ENCODE measurements at places on chromosomes 11 and 22.

GRCh38 chr11:125264100-125265022 lies 99.8 kb downstream of the PKNOX2 start:
- no peak for DNase-seq

- no peak for DNase-seq
These were observed 94.3 kb downstream of the GAB2 start for GRCh38 chr11:78323363-78323762.

DNA sequence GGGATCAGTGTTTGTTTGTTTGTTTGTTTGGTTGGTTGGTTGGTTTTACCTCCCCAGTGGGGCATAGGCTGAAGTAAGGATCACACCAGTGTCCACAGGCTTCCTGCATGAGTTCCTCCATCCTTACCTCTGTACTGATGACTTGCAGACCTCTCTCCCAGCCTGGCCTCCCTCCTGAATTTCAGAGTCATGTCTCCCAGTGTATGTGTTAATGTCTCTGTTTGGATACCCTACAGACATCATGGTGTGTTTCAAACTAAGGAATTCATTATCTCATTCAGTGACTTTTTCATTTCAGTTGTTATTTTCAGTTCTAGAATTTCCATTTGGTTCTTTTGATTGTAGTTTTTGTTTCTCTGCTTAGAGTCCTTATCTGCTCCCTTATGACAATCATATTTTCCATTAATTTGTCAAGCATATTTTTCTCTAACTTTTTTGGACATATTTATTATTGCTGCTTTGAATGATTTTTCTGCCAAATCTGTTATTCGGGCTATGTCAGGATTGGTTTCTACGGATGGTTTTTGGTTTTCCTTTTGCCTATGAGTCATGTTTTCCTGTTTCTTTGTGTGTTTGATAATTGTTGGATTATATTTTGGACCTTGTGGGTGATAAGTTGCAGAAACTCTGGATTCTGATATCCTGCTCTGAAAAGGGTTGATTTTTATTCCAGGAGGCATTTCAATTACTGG lies 23.6 kb downstream of the MYEOV start:
- DNase-seq = peak; percentile 61

GRCh38 chr11:112516261-112516660 lies 255.6 kb upstream of the PLET1 start:
- no peak for DNase-seq

- DNase-seq = peak; percentile 64
These were observed 181.4 kb downstream of the ETS1 start for GRCh38 chr11:128405714-128406662.

- no peak for DNase-seq
These were observed 1.3 kb upstream of the SEC14L3 start for GRCh38 chr22:30472994-30473720.

DNA sequence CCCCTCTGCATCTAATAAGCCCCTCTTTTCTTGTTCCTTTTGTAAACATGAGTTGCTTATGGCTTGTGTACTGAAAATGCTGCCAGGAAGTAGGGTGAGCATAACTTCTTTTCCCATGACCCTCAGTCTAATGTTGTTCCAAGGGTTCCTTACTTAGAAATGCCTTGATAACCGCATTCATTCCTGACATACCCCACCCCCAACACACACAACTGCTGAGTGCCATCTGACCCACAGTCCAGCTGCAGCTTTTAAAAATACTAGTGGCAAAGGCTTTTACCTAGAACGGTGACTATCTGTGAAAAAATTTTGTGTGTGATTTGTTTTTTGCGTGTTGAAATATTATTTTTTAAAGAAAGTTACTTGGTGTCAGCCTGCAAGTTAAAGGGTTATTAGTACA lies 52.6 kb downstream of the ARHGAP42 start:
- peak; percentile 90 for DNase-seq

- peak; percentile 33 for DNase-seq
These were observed 44.4 kb upstream of the CLMP start for GRCh38 chr11:123239191-123240150.

DNA sequence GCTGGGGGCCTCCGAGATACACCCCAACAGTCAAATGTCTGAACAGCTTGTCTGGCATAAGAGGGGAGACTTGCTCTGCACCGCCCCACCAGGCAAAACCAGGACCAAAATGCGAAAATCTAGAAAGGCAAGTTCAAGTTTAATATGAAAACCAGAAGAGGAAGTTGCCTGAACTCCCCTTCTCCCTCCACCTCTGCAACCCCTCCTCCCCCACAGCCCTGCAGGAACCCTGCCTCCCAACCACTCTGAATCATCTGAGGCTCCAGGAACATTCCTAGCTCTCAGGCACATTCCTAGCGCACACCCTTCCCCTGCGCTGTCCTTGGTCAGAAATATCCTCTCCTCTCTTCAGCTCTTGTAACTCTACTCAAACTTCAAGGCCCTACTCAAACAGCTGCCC lies 36.7 kb downstream of the ISX start:
- DNase-seq = no peak

DNA sequence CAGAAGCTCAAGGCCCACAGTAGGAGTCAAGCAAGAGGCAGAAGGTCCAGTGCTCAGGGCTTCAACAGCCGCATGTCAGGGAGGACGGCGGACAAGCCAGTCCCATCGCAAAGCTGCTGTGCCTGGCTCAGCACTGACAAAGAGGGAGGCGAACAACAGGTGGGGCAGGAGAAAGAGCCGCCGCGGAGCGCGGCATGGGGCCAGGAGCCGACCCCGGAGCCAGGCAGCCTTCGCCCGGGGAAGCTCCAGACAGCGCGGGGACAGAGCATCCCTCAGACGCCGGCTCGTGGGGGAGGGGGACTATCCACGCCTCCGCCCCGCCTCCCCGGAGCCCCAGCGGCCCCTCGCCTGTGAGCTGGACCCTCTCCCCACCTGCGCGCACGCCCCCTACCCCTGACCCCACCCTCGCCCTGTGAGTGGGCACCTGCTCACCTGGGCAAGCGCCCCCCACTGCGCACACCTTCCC lies 369 bp downstream of the DHCR7 start:
- peak; percentile 6 for DNase-seq

DNA sequence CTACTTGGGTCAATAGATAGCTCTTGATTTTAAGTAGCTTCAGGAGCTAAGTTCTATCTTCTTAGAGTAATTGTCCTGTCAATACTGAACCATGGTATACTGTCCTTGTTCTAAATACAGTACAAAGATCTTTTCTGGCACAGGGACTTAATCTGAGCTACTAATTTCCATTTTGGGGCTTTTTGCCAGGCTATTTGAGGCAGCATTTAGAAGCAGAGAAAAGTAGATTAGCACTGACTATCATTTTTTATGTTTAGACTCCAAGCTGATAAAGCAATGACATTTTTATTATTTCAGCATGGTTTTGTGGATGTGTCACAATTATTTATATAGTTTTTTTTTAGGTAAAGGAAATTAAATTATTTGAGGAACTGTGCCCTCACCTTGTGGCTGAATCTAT lies 163.2 kb downstream of the FAT3 start:
- DNase-seq = no peak

DNA sequence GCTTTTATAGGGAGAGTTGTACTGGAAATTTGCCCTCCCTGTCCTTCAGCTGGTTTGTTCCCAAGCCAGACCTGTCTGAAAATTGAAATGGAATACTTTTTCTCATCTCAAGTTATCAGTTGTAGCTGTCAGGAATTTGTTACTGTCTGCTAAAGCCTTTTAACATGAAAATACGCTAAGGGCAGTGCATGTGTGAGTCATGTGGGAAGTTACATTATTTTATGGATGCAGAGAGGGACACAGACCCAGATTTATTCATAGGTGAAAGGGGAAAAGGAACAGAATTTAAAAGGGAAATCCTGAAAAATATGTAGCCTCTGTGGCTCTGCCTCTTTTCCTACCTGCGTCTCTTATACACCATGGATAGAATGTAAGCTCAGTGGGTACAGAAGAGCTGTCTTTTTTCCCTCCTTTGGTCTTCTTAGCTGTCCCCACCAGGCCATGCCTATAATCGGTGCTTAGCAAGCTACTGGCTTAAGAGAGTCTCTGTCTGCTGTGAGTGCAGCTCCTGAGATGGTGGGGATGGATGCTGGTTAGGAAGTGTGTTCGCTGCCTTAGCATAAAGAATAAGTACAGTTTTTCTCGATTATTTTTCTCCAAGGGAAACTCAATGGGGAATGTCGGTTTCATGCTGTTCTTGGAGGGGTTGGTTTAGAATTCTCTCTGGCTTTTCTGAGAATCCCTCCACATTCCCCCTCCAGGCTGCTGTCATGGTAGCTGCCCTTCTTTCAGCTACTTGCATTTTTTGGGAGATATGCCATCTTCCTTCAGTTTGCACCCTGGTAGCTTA lies 166.8 kb downstream of the TEAD1 start:
- no peak for DNase-seq

GRCh38 chr11:100866453-100866852 lies 179.4 kb downstream of the ARHGAP42 start:
- no peak for DNase-seq

DNA sequence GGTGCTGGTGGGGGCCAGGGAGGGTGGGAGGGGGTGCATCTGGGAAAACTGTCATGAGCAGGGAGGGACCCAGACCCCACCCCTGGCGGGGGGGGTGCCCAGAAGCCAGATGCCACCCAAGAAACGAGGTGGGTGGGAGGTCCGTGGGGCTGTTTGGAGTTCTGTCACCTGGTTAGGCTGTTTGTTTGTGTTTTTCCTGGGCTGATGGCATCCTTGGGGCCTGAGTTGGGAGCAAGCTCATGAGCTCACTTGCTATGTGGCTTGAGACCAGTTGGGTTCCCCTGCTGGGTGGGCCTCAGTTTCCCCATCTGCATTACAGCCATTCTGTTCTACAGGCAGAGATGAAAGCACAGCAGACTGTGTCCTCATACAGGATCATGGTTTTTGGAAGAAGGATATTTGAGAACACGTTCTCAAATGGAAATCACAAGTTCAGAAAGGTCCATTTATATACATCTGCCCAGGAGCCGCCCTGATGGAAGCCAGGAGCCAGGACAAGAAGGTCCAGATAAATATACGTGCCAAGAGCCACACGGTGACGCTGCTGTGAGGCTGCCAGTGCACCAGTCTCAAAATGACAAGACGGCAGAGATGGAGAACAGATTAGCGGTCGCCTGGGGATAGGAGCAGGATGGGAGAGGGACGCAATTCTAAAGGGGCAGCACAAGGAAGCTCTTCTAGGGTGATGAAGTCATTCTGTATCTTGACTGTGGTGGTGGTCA lies 312.9 kb downstream of the MN1 start:
- no peak for DNase-seq

DNA sequence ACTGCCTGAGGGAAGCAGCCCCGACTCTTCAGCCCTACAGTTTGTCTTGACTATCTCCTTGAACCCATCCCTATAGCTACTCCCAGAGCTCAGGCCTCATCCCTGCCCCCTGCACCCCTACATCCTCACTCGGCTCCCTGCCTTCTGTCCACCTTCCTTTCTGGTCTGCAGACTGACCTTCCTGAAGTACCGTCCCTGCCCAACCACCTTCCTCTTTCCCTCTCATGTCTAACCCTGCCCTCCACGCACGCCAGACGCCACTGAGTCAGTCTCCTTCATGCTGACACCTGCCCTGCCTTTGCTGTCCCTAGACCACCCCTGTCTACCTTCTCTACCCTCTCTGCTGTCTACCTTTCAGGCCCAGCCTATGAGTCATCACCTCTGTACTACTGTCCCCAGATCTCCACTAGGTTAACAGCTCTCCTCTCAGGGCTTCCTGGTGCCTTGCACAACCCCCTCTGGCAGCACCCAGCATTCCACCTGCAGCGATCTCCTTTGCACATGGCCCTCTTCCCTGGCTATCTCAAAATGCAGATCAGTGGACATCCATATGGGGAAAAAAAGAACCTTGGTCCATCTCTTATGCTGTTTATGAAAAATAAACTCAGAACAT lies 8.9 kb downstream of the KCTD21 start:
- no peak for DNase-seq

DNA sequence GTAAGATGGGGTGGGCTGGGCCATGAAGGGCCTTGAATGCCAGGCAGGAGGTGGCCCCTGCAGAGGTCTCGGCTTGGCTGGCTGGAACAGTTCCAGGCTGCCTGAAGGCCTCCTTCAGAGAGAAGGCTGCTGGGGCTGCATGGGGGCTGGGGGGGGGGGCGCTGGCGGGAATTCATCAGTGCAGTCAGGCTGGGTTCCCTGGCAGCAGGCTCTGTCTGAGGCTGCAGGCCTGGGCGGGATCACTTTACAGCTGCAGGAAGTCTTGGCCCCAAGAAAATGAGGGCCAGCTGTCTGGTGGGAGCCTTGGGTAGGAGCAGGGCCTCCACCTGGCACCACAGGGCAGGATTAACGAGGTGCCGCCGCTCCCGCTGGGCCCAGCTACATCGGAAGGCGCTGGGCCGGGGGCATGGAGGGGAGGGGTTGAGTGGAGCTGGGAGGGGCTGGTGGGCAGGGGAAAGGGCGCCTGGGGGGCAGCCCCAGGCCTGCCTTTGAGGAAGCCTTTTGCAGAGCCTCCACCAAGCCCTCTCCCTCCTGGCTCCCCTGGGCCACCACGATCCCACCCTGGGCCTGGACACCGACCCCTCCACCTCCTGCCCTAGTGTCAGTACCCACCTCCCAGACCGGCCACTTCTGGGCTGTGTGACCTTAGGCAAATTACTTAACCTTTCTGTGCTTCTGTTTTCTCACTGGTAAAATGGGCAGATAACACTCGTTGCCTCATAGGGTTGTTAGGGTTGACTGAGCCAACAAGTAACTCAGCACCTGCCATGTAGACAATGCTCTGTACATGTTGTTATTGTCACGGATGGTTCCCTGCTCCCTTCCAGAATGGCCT lies 31.0 kb upstream of the HMOX1 start:
- DNase-seq = peak; percentile 47

DNA sequence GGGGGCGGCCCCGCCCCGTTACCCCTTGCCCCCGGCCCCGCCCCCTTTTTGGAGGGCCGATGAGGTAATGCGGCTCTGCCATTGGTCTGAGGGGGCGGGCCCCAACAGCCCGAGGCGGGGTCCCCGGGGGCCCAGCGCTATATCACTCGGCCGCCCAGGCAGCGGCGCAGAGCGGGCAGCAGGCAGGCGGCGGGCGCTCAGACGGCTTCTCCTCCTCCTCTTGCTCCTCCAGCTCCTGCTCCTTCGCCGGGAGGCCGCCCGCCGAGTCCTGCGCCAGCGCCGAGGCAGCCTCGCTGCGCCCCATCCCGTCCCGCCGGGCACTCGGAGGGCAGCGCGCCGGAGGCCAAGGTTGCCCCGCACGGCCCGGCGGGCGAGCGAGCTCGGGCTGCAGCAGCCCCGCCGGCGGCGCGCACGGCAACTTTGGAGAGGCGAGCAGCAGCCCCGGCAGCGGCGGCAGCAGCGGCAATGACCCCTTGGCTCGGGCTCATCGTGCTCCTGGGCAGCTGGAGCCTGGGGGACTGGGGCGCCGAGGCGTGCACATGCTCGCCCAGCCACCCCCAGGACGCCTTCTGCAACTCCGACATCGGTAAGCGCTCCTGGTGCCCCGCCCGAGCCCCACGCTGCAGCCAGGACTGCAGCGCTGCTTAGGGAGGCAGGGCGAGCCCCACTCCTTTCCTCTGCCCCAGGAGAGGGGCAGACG lies at the start of gene TIMP3:
Gene TIMP3, plus strand, starts transcription at position 169 of the 700 bp plus-strand sequence. Its CDS starts 297 bp downstream, at position 466.
- peak; percentile 85 for DNase-seq

GRCh38 chr11:119540370-119541125 lies 117.6 kb upstream of the THY1 start:
- DNase-seq = no peak

GRCh38 chr11:130913268-130913667 lies 3.0 kb downstream of the SNX19 start:
- DNase-seq = no peak

- peak; percentile 93 for DNase-seq
These were observed 18.2 kb downstream of the ADM start for GRCh38 chr11:10322830-10323792.
